ENCODE measurements at places on chromosomes 11 and 22.

DNA sequence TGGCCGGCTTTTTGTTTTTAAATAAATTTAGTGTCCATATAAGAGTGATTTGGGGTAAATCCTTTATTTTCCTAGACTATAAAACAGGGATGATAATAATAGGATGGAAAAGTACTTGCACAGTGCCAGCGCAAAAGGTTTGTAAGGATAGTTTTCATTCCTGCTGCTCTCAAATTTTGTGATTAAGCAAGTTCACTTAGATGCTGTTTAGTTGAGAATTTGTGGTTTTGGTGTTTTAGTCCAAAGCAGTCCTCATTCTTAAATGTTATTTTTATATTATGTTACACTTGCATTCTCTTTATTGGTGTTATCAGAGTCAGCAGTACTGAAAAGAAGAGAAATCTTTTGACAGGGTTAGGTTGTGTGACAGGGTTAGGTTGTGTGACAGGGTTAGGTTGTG, 47.9 kb downstream of the PPP6R3 start:
- DNase-seq: no peak

DNA sequence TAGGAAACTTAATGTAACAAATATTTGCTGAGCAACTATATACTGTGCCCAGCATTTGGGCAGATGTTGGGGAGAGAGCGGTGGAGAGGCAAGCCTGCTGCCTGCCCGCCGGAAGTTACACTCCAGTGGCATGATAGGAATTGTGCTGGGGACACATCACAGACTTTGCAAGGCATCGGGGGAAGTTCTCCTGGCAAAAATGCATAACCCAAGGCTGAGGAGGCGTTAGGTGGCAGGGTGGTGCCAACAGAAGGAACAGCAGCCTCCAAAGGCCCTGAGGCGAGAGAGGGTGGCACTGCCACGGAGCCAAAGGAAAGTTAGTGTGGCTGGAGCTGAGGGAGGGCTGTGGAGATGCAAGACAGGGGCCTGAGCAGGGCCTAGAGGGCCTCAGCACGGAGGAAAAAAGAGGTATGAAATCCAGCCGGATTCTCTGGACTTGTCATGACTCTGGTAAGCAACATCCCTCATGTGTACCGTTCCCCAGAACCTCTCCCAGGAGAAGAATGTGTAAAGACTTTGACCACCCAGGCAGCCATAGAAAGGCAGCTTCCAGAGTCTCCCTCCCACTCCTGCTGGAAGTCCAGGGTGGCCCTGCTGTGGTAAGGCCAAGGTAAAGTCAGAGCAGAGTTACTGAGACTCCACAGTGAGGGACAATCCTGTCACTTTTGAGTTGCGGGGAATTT, 76.1 kb upstream of the RAB1B start:
- no peak for DNase-seq

DNA sequence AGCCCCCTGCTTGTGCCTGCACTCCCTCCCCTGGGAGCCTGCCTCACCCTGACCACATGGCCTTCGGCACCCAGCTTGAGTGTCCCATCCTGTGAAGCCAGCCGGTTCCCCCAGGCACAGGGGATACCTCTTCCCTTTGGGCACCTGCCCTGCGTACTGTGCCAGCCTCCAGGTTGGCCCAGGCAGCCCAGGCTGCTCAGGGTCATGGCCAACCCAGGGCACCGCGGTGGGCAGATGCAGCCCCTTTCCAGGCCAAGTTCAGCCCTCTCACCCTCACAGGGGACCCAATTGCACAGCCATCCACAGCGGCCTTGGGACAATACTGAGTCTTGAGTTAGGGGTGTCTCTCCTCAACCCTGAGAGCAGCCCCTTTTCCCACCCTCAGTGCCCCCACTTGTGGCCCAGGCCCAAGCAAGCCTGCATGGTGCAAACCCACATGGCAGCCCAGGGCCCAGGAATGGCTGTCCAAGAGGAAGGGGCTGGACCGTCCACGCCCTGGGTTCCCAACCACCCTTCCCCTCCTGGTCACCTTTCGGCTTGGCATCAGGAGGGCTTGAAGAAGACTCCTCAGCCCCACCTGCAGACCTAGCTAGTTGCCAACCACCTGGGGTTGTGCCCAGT, 87.7 kb downstream of the CDKN1C start:
- no peak for DNase-seq

GRCh38 chr11:76786016-76786415, 2.9 kb downstream of the TSKU start:
- DNase-seq: no peak

DNA sequence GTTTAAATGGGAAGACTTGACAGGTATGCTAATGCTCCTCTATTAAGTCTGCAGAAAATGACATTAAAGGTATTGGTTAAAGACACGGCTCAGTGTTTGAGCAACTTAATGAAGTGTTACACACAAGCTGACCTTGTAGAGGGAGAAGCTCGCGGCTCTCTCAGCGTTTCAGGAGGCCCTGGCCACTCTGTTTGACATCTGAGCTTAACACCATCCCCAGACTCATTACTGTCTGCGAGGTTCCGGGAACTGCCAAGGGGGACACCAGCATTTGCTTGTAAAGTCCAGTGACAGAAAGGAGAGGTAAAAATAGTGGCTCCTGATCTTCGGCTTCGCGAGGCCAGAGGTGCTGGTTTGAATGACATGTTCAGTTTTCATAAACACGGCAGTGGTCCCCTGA, 540.7 kb upstream of the CADM1 start:
- no peak for DNase-seq

- no peak for DNase-seq
Measured at GRCh38 chr11:34148504-34149165, 43.2 kb downstream of the NAT10 start.

DNA sequence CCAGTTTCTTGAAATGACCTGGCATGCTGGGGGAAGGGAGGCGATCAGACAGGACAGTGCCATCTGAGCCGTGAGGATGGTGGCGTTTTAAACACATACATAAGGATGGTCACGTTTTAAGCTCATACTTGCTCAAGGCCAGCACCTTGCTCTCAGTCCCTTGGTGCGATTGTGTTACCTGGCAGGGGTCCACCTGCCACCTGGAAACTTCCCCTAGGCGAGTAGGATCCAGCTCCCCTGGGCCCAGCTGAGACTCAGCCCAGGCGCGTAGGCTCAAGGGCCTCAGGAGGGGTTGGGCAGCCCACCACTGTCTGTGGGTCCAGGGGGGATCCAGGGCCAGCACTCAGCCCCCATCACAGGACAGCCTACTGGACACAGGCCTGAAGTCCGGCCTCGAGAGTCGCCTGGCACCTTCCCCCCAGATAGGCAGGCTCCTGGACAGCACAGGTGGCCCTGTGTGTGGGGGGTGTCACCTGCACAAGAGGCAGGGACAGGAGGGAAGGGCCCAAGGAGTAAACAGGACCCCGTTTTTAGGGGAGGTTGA, 185.8 kb downstream of the BRD1 start:
- DNase-seq: no peak

- no peak for DNase-seq
Measured at GRCh38 chr22:20009582-20010306, 6.9 kb downstream of the ARVCF start.

GRCh38 chr11:3723014-3723708, 52.0 kb upstream of the CHRNA10 start:
- DNase-seq: no peak

- no peak for DNase-seq
Measured at GRCh38 chr22:49400136-49400940, 427.3 kb downstream of the BRD1 start.

- no peak for DNase-seq
Measured at GRCh38 chr22:36548606-36549005, 19.6 kb upstream of the EIF3D start.

- DNase-seq: no peak
Measured at GRCh38 chr11:17547051-17547577, at the start of gene OTOG. TSS of gene OTOG (plus strand) at chr11:17547259. CDS start at chr11:17547373, 114 bp downstream.
